ENCODE measurements at places on chromosomes 5 and 9.

GRCh38 chr9:129143031-129143927 is 32.1 kb downstream of the PTPA start:
- peak; percentile 95 for DNase-seq

- DNase-seq, result no peak
These were observed 65.6 kb upstream of the CKMT2 start for GRCh38 chr5:81167544-81167943.

- no peak for DNase-seq
These were observed 23.9 kb downstream of the GFI1B start for GRCh38 chr9:133002147-133003070.

DNA sequence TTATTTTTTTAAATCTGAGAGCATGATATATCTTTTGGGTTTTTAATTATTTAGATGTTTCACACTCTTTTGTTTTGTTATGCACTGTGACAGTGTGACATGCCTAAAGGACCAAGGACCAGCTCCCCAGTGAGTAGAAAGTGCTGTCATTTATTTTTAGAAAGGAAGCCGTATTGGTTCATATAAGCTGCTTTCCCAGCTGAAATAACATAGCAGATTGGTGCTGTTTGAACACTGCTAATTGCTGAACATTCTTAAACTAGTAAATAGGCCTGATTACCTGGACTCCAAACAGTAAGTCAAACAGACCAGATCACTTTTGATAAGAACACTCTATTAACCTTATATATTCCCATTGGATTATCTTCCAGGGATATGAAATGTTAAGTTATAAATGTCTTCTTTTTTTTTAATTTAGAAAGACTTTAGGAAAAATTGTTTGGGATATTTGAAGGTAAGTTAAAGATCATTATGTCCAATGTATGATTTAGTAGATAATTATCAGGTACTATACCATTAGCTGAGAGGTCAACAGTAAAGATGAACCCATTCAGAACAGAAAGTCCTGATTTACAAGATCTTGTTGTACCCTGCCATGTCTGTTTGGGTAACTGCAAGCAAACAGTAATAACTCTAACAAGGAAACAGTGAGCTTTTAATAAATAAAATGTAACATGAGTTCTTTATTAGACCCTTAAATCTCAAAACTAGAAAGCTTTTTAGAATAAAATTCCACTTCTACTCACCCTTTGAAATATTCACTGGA is 27.8 kb upstream of the ELL2 start:
- no peak for DNase-seq

DNA sequence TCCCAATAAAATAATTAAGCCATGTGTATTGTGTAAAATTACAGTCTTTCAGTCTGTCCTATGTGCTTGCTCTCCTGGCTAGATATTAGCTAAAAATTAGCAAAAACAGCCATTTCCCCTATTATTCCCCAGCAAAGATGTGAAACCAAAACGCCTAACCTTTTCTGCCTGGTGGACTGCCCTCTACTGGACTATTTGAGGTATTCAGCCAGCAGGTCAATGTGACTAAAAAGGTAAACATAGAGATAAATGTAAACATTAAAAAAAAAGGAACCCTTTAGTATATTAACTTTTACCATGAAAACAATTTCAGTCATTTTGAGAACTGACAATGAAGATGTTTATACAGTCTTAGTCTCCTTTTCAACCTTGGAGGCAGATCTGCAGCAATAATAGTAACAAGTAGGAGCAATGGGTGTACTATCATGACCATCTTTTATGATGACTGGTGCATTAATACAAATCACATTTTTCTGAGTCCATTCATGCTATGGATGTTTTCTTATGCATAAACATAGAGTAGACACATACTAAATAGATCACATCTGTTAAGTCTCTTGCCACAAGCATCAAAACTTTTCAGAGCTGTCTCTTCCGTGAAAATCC is 10.1 kb downstream of the ATG12 start:
- DNase-seq, result peak; percentile 51

- peak; percentile 48 for DNase-seq
These were observed 47.5 kb upstream of the ORM1 start for GRCh38 chr9:114275246-114276004.

GRCh38 chr5:131245312-131245711 is 18.5 kb upstream of the CDC42SE2 start:
- no peak for DNase-seq

DNA sequence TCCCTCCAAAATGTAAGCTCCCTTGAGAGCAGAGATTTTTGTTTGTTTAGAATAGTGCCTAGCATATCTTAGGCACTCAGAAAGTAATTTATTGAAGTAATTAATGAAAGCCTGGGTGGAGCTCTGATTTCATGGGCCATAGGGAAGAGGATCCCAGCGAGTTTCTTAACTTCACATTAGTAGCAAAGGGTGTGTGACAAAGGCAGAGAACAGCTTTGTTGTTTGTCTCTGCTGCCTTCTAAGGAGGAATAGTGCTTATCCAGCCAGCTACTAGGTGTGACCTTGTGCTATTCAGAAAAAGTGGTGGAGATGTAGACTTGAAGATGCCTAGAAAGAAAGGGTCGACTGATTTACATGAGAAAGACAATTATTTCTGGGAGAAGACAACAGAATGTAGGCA is 149.0 kb downstream of the CD180 start:
- DNase-seq, result no peak

GRCh38 chr9:124077915-124078572 is 66.5 kb downstream of the LHX2 start:
- peak; percentile 69 for DNase-seq

DNA sequence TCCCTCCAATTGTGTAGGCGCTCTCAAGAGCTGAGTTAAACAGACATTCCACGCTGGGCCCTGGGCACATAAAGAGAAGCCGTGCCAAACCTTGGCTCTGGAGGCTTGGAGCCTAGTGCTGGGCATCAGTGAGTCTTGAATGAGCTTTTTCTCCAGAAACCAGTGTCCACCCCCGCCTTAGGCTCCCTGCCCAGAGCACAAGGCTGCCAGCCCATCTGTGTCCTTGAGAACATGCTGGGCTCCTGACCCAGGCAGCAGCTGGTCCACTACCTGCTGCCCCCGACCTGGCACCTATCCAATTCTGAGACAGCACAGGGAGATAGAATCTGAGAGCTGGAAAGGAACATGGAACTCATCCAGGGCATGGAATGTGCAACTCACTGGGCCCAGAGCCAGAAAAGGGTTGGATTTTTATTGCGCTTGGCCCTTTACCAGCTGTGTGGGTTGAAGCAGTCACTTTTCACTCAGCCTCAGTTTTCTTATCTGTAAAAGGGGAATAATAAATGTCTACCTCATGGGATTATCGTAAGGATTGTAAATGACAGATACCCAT is 92.4 kb upstream of the CPLX2 start:
- peak; percentile 76 for DNase-seq

GRCh38 chr9:99294850-99295461 is 72.9 kb downstream of the SEC61B start:
- no peak for DNase-seq

DNA sequence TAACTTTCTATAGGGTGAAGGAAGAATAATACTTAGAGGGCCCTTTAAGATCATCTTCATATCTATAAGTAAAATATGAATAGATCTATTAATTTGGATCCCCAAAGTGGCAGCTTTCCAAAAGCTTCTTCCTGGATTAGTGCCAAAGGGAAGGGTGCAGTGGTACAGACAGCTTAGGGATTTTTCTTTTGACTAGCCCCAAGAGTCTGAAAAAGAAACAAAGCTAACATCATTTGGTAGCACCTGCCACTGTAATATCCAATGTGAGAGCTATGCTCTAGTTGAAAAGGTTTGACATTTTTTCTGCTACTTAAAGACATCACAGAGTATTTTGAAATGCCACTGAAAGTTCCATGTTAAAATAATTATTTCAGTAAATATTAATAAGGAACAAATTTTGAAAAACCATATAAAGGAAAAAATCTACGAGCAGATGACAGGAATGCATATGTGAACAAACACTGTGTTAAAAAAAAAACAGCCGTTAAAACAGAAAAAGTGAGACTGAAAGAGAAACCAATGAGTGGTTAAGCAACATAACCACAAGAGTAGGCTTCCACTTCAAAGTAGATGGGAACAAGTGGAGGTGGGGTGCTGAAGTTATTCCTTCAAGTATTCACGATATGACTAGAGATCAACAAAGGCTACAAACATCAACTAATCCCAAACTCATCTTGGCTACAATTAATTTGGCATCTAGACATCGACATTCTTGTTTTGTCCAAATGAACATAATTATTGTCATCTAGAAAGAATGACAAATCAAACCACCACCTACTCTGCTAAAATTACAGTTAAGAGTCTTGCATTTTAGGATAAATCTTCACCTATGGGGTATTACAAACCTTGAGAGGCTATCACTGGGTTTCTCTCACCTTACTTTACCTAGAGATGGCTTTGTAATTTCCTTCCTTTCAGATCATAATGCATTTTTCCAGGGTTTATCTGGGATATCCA is 137.5 kb downstream of the CPLANE1 start:
- DNase-seq, result no peak

DNA sequence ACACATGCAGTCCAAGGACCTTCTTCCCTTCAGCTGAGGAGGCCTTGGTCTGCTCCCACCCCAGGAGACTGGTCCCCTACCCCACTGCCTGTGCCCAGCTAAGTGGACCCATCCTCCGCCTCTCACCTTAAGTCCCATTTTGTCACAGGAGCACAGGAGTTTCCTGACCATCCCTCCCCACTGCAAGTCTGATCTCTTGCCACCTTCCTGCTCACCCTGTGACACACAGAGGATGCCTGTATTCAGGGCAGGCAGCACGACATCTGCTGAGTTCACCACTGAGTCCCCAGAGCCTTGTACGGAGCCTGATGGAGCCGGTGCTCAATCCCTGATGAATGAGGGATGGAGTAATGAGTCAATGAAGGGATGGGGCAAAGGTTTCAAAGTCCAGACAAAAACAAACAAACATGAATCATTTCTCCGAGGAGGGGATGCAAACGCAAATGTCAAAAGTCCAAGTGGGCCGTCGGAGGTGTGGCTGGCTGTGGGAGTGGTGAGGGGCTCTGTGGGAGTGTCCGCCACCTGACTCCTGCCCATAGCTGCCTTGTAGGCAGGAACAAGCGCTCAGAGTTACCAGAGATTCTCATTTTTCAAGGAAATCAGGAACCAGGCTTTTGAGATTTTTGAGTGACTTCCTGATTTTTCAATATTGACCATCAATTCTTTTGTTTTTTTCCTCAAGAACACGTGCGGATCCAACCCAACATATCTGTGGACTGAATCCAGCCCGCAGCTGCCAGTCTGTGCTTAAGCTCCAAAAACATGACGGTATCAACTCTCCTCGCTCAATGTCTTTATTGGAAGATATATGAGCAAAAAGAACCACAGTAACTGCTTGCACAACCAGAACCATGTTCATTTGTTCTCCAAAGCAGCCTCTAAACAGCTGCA is 4.4 kb downstream of the RAPGEF1 start:
- DNase-seq, result no peak

DNA sequence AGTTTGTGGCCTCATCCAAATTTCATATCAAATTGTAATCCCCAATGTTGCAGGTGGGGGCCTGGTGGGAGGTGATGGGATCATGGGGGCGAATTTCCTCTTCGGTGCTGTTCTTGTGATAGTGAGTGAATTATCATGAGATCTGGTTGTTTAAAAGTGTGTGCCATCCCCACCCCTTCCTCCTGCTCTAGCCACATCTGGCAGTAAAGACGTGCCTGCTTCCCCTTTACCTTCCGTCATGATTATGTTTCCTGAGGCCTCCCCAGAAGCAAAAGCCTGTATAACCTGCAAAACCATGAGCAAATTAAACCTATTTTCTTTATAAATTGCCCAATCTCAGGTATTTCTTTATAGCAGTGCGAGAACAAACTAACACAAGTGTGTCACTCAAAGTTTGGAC is 71.0 kb upstream of the MOCS2 start:
- DNase-seq, result no peak

DNA sequence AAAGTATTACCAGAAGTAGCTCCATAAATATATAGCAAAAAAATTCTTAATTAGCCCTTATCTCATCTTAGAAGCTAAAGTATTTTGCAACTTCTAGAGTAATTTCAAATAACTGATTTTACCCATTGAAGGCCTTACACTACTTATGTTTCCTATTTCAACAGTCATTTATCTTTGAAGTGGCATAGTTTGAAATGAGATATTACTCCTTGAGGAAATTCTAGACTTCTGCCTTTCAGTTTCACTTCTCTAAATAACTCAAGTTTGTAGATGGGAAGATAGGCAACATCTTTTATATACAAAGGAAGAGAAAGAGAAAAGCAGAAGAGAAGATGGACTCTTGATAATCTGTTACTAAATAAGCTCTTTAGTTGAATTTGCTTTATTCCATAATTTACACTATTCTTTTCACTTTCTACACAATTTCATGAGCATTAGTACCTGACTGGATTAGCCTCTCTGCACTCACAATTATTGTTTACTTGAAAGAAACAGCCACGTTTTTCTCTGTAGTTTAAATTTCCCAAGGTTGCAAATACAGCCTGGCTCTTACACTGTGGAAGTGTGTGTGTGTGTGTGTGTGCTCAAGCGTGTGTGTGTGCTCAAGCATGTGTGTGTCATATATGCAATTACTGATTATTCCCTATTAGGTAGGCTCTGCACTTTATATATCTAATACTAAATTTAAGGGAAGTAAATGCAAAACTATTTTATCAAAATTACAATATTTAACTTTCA is 60.6 kb upstream of the EMB start:
- DNase-seq, result no peak

DNA sequence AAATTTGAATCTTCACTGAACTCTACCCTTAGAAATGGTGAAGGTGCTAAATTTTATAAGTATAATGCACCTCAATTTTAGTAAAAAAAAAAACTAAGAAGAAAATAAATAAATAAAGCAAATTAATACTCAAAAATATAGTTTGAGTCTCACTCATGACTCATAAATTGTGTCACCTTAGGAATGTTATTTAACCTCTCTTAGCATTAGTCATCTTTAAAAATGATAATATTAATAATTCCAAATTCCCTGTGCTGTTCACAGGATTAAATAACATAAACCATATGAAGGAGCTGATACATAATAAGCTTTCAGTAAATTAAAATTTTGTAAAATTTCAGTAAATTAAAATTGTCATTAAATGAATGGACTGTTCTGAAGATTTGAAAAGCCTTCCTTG is 339.8 kb upstream of the RGMB start:
- peak; percentile 42 for DNase-seq

- DNase-seq, result no peak
These were observed 281.9 kb downstream of the GAS1 start for GRCh38 chr9:86665416-86665815.

DNA sequence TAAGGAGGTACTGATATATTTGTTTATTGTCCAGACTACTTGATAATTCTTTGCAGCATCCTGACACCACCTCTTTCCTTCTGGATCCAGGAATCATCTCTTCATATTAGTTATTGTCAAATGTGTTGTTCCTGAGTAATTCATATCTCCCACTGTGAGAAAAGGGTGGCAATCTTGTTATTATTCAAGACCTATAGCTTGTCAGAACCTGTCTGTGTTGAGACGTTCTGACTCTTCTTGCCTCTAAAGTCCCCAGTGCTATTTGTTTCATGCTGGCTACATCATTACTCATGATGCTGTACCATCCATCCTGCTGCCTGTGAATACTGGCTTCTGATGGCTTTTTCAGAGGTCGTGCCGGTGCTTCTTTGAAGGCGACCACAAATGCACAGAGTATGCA is 68.7 kb upstream of the TAF11L2 start:
- DNase-seq, result peak; percentile 16

GRCh38 chr9:81557452-81558090 is 131.8 kb downstream of the TLE1 start:
- no peak for DNase-seq

GRCh38 chr5:134577796-134578577 is 52.5 kb downstream of the JADE2 start:
- peak; percentile 80 for DNase-seq

All from RWPE1 (cell line).